ENCODE measurements at places on chromosomes 7 and 10. TPM values are rescaled to one million over a fixed set of nuclear protein-coding genes. Genes with fewer than 3 reads are reported as not detected.

DNA sequence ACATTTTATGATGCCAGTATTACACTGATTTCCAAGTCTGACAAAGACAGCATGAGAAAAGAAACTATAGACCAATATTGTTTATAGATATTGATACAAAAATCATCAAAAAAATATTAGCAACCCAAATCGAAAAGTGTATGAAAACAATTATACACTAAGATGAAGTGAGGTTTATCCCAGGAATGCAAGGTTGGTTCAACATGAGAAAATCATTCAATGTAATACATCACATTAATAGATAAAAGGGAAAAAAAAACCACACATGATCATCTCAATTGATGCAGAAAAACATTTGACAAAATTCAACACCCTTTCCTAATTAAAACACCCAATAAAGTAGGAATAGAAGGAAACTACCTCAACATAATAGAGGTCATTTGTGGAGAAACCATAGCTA is 153.9 kb downstream of the DNAJC1 start:
- DNase-seq = no peak

WNT8B gene
- not detected for total RNA-seq

FRMPD2 gene
- under 0.01 TPM for total RNA-seq

- DNase-seq = no peak
Measured at GRCh38 chr10:108104551-108105156, 940.1 kb upstream of the SORCS1 start.

GRCh38 chr7:127383123-127383835 is 9.2 kb downstream of the ZNF800 start:
- DNase-seq = peak; percentile 33

GRCh38 chr10:1308962-1309616 is 252.9 kb downstream of the WDR37 start:
- no peak for DNase-seq

ARL4A gene
- total RNA-seq = 17.7 TPM

GRCh38 chr10:30781670-30782121 is 152.1 kb upstream of the LYZL2 start:
- peak; percentile 70 for DNase-seq

MCM10 gene
- total RNA-seq = 8.1 TPM

MYOZ1 gene
- 0.32 TPM for total RNA-seq

- DNase-seq = peak; percentile 32
Measured at GRCh38 chr7:128221929-128222403, 19.1 kb upstream of the LEP start.

OR2A1 gene
- total RNA-seq = under 0.01 TPM

- peak; percentile 51 for DNase-seq
Measured at GRCh38 chr7:143882604-143883078, 19.3 kb downstream of the TCAF1 start.

PRF1 gene
- not detected for total RNA-seq

NPFFR1 gene
- not detected for total RNA-seq

GRCh38 chr7:27745064-27745583 is 5.2 kb downstream of the TAX1BP1 start:
- DNase-seq = peak; percentile 76

DNA sequence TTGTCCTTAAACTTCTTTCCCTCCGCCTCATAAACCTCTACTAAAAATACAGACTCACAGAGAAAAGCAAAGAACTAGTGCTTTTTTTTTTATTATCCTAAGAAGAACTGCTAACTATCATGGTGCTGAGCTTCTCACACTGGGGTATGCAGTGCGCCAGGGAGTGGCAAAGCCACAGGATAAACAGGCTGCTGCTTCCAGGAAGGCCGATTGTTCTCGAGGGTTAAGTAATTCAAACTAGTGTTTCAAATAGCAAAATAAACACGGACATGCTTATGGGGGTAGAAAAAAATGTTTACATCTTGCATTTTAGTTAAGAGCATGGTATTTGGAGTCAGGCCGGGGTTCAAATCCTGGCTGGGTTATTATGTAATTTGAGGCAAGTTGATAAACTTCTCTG is 157.0 kb downstream of the TAX1BP1 start:
- peak; percentile 63 for DNase-seq

INHBA gene
- 65.2 TPM for total RNA-seq

SOSTDC1 gene
- total RNA-seq = not detected

MUC12 gene
- total RNA-seq = not detected

AZGP1 gene
- not detected for total RNA-seq

- DNase-seq = no peak
Measured at GRCh38 chr10:89482256-89482655, 53.1 kb downstream of the SLC16A12 start.

- peak; percentile 97 for DNase-seq
Measured at GRCh38 chr7:28037220-28038010, 143.2 kb downstream of the JAZF1 start.

DNA sequence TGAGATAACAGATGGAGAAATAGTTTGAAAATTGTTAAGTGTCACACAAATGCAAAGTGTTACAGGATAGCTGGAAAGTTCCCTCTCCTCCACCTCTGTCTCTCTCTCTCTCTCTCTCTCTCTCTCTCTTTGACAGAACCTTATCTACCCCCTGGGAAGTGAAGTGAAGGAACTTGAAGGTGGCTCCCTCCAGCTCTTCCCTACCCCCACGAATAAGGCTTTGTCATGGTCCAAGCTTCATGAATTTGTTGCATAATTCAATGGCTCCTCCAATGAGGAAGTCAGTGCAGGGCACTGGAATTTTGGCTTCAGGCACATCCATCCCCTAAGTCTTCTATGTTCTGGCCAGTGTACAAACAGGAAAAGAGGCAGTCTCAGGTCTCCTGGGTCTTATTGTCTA is 66.4 kb downstream of the CDHR3 start:
- DNase-seq = no peak

ERVW-1 gene
- total RNA-seq = not detected

DNA sequence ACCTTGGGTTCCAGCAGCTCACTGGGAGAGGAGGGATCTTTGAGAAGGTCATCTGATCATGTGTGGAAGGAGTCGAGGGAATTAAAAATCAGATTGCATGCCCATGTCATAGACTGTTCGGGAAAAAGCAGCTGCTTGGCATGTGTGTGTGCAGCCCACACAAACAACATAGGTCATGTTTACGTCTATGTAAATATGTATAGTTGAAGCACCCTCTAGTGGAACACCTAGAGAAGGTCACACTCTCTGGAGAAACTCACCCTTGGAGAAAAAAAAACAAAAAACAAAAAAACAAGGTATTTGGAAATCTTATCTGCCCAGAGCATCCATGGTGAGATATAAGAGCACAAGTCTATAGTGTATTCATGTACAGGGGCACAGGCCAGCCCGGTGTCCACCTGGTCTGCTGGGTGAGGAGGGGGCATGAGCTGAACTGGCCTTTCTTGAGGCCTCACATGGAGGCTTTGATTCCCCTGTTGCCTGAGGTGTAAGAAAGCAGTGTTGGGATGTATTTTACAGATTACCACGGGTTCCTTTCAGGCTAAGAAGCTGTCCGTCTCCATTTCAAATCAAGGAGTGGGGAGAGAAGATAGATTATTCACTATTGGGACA is 98.0 kb downstream of the NPY start:
- peak; percentile 16 for DNase-seq

FBXL13 gene
- total RNA-seq = 1.3 TPM

SEMA3D gene
- 3.0 TPM for total RNA-seq

DNA sequence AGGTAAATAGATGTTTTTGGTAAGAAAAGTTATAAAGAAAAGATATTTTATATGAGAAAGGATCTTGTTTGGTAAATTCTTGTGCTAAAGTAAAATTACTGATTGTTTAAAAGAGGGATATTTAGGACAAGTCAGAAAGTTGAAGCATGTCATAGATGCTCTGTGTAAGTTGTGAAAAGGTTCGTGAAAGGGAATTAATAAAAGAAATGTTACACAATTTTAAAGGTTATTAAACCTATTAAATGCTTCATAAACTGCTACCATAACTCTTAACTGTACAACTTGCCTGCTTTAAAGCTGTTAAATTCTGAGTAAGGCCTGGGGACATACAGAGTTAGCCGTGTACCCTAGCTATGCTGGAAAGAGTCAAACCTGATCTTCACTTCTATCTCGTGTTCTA is 634.1 kb downstream of the ACTR3B start:
- no peak for DNase-seq

- no peak for DNase-seq
Measured at GRCh38 chr7:114217026-114217806, 197.4 kb upstream of the FOXP2 start.

NRP1 gene
- total RNA-seq = 222 TPM

GRCh38 chr10:5604961-5605360 is 61.4 kb downstream of the ASB13 start:
- DNase-seq = no peak

DNA sequence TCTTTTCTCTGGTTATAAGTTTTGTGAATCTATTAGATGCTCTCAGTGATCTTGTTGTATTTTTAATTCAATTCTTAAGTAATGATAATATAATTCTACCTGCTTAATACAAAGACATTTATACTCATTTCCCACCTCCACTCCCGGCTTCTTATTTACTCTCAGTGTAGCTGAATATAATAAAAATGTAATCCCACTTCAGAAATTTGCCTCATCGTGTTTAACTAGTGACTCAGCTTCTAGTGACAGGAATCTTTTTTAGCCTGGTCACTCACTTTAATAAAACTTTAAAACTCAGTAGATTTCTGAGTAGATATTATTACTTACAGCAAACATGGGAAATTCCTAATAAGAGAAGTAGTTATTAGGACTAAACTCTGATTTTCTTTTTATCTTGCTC is 1506.2 kb upstream of the LRRTM3 start:
- DNase-seq = no peak

GPR26 gene
- total RNA-seq = not detected

DNA sequence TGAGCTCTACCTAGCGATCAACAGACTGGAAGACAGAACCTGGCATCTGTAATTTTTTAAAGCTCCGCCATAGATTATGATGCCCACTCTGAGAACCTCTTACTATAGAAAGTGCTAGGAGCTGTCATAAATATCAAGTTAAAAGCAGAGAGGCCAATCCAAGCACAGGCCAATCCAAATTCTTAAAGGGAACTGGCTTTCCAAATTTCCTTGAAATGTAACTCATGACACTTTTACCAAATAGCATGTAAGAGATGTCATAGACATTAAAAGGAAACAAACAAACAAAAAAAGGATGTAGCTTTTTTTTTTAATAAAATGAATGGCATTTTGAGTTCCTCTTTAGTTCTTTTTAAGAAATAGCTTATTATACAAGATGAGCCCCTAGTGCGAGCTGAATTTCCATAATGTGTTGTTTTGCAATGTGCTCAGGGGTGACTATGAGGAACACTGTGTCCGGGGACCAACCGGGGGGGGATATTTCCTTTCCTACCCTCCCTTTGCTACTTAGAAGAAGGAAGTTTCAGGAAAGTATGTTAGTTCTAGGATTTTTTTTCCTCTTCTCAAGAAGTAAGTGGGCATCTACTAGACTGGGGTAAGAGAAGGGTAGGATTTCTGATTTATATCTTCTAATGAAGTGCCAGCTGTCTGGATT is 23.7 kb upstream of the MRC1 start:
- DNase-seq = no peak

DNA sequence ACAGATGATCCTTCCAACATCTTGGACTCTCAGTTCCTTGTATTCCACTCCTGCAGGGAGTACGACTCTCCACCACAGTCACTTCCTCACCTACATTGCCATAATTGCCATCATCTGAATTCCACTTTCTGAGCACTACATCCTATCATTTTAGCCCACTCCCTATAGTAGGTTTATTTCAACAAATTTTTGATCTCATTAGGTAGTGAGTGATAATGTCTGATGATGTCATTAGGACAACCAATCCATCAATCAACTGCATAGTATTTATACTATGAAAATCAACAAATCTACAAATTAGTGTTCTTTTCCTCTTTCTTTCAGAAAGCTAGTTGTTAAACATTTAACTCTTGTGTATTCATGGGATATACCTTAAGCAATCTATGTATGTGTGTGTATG is 13.7 kb upstream of the TRA2A start:
- no peak for DNase-seq

DNA sequence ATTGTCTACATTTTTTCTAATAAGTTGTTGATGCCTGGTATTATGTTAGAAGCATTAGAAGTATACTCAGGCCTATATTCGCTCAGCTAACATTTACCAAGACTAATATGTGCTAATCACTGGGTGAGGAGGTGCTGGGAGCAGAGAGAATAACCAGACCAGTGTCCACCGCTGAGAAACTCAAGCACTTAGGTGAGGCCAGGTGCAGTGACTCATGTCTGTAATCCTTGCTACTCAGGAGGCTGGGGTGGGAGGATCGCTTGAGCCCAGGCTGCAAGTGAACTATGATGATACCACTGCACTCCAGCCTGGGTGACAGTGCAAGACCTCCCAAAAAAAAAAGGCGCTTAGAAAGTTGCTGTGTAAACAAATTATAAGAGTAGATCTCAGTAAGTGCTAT is 182.2 kb upstream of the AOAH start:
- DNase-seq = no peak

MINDY4 gene
- total RNA-seq = 11.0 TPM

DNA sequence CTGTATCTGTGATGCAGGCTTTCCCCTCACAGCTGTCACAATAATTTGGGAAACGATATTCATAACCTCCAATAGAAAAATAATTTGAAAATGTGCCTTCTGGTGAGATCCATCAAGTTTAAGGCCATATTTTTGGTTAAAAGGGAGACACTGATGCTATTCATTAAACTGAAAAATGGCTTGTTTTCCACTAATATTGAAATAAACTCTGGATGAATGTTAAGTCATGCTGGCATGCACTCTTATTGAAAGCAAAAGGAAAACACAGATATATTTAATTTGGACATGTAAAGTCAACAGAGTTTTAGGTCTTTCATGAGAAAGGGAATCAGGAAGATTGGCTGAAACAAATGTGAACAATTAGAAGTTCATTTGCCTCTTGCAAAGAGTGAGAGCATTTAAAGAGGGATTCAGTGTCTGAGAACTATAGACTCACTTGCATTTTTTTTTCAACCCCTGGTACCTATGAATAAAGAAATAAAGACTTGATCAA is 879.2 kb downstream of the LRMDA start:
- DNase-seq = no peak

- DNase-seq = peak; percentile 90
Measured at GRCh38 chr7:117019786-117020590, 66.7 kb downstream of the ST7 start.

DRGX gene
- not detected for total RNA-seq

Data from fibroblast of villous mesenchyme (primary cell).